ENCODE measurements at places on chromosomes 13 and 19.

GRCh38 chr13:27921421-27921960 lies 1.7 kb downstream of the PDX1 start:
- DNase-seq = no peak

- no peak for DNase-seq
Measured at GRCh38 chr19:30049226-30049625, 107.2 kb downstream of the URI1 start.

DNA sequence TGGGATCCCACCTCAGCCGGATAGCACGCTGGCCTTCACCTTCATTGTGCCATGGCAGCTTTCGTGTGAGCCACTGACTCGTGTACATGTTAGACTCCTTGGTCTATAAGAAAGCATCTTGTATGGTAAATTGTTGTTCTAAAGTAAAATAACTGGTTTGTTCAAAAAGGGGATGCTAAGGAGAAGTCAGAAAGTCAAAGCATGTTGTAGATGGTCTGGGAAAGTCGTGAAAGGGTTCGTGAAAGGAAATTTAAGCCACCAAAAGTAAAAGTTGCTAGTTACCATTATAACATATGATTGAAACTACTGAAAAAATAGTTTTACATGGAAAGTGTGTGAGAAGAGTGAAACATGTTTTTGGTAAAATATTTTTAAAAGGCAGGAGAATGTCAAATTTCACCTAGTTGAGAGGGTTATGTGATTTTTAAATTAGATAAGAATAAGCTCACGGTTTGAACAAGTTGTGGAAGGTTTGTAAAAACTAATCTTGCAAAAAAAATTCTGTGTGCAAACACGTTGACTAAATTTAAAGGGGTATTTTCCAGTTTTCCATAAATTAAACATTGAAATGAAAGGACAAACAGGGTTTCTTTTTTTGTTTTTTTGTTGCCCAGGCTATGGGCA lies 23.4 kb downstream of the DPRX start:
- DNase-seq = no peak

- peak; percentile 42 for DNase-seq
Measured at GRCh38 chr19:49114630-49115363, 627 bp downstream of the LIN7B start.

- no peak for DNase-seq
Measured at GRCh38 chr19:49437231-49437630, 4.1 kb downstream of the SLC17A7 start.

DNA sequence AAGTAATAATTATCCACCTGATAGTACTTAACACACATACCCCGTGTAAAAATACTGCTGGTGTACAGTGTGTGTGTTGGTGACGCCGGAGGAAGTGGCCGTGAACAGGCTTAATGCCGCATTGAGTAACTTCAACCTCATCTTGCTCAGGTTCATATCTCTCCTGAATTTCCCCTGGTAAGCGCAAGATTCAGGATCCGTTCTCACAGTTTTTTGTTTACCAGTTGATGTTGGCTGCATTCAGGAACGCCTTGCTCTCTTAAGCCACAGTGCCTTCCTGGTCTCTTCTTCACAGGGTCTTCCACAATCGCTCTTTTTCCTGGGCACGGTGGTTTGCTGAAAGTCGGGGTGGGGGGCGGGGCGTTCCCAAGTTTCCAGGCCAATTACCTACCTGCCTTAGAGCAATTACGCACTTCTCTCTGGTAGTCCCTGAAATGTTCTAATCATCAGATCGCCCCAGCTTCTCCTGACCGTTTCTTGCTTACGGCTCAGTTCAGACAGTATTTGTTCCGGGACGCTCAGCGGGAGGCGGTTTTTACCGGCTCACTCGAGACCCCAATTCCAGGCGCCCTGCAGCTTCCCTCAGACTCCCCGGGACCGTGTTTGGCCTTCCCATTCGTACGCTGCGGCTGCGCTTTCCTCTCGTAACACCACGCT lies 706 bp upstream of the DNAJC3 start:
- DNase-seq = no peak

DNA sequence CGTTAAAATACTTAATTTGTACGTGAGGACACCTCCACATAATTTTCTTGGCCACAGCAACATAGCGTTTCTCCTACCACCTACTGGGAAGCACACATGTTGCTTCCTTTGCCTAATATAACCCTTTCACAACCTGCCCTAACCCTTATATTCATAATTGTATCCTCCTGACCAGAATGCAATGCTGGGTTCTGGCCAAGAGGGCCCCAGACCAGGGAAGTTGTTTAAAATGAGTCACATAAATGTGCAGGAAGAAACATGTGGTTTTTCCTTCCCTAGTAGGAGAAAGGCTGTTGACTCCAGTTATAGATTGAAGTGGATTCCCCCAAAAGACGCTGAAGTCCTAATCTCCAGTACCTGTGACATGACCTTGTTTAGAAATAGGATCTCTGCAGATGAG lies 187.3 kb downstream of the NUFIP1 start:
- DNase-seq = no peak

DNA sequence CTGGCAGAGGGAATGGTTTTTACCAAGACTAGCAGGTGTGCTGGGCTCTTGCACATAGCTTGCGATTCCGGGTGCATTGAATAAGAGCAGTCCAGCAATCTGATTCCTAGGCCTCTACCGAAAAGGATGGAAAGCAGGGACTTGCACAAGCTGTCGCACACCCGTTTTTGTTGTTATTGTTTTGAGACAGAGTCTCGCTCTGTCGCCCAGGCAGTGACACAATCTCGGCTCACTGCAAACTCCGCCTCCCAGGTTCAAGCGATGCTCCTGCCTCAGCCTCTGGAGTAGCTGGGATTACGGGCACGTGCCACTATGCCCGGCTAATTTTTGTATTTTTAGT lies 5.5 kb downstream of the EBI3 start:
- no peak for DNase-seq

DNA sequence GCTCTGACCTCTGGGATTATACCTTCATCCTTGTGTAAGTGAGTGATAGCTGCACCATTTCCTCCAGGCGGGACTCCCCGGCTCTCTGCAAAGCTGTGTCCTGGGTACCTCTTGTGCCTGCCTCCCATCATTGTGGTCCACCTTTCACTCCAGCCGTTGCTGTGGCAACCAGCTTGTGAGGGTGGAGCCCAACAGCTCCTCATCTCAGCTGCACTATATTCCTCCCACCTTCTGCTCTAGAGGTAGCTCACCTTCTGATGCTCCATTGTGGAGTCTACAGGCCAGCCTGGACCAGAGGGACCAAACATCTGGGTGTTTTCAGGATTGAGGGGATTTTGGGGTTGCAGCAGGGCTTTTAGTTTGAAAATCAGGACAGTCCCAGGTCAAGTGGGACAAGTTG lies 708.2 kb downstream of the UQCRFS1 start:
- no peak for DNase-seq

DNA sequence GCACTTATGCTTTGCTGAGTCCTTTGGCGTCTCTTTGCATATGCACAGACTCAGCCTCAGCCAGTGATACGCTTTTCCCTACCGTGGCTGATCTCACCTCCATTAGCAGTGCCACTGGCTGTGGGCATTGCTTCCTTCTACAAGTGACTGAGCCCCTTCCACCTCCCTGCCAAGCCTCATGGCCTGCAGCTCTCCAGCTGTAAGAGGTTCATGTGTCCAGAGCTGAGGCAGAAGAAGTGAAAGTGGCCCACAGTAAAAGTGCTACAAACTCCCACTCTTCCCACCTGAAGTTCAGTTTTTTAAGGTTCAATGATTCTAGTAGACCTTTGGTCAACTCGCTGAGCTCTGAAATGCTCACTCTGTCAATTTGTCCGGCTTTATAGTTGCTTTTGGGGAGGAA lies 44.7 kb downstream of the SMARCA4 start:
- DNase-seq = no peak

GRCh38 chr13:30798776-30799355 lies 63.5 kb downstream of the ALOX5AP start:
- no peak for DNase-seq

- no peak for DNase-seq
Measured at GRCh38 chr13:54241719-54242118, 1213.1 kb downstream of the OLFM4 start.

GRCh38 chr19:41928221-41928683 lies at the start of gene ERFL:
TSS of gene ERFL (minus strand) at chr19:41928449. CDS start at chr19:41912919, 15,530 bp downstream.
- no peak for DNase-seq

Data from stimulated activated CD4-positive, alpha-beta T cell treated with anti-CD3 and anti-CD28 coated beads, Interleukin-1b, Interleukin-23, amount 100 ng/mL, for 1 hour (primary cell).